ENCODE measurements at places on chromosomes 5 and 9.

DNA sequence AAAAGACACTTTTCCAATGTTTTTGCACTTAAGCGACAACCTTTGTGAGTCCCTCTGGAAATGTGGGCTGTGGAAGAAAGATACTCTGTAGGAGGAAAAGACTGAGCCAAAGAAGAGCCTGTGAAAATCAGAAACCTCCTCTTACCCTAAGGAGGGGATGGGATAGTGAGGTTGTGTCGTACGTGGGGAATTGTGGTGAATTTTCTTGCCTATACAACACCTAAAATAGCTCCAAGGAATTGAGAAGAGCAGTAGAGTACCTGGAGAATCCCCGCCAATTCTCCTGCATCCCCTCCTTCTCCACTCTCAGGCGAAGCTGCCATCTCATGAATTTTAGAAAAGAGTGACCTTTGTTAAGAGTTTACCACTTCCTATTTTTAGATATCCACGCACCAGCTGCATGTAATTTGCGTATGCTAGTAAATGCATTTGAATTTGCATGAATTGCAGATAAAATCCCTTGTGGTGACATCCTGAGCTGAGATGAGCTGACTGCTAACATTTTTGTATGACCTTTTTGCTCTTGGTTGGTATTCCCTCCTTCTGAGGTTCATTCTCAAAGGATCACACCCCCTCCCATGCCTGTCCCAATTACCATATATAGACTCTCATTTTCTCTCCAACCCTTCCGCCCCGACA lies 147.2 kb downstream of the PCSK5 start:
- no peak for DNase-seq

GRCh38 chr5:172925336-172925948 lies 33.8 kb upstream of the RPL26L1 start:
- DNase-seq, result no peak

DNA sequence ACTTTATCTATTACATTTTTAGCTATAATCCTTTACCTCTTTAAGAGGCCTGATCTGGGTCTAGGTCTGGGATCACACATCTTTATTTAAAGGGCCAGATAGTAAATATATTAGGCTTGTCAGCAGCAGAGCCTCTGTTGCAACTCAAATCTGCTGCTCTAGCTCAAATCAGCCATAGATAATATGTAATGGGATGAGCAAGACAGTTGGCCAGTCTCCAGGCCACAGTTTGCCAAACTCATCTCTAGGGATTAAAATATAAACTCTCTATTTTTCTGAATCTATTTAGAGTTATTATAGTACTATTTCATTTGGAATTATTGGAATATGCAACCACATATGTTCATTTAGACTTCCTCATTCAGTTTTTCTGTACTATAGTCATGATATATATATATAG lies 115.9 kb upstream of the MINAR2 start:
- no peak for DNase-seq

- DNase-seq, result peak; percentile 66
Measured at GRCh38 chr9:6703898-6704639, 53.7 kb upstream of the KDM4C start.

DNA sequence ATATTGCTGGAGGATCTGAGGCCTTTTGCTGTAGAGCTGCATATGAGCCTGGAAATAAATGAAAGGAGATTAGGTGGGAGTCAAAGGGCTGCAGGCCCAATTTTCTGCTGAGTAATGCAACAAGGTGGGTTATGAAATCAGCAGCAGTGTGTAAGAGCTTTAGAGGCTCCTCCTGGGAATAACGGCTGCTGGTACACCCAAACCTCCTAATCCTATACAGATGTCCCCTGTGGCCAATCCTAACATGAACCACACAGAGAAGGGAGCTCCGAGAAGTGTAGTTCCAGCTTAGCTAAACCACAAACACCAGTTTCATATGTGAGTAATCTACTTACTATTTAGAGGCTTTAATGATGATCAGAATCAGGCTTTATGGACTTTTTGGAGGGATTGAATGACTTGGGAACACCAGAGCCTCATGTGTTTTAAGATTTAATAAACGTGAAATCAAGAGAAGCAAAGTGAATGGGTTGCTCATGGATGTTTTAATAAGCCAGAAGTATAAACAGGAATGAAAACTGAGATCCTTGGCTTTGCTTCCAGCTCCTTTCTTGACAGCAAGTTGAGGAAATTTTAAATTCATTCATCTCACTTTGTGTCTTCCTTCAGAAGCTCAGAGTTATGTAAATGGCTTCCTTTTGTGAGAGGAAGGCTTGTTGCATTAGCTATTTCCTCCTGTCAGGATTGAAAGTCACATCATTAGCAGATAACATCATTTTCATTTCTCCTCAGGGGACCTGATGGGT lies 437.5 kb downstream of the TMEM232 start:
- no peak for DNase-seq

GRCh38 chr9:16884952-16885513 lies 14.6 kb upstream of the BNC2 start:
- no peak for DNase-seq
